ENCODE measurements at places on chromosomes 6 and 20.

DNA sequence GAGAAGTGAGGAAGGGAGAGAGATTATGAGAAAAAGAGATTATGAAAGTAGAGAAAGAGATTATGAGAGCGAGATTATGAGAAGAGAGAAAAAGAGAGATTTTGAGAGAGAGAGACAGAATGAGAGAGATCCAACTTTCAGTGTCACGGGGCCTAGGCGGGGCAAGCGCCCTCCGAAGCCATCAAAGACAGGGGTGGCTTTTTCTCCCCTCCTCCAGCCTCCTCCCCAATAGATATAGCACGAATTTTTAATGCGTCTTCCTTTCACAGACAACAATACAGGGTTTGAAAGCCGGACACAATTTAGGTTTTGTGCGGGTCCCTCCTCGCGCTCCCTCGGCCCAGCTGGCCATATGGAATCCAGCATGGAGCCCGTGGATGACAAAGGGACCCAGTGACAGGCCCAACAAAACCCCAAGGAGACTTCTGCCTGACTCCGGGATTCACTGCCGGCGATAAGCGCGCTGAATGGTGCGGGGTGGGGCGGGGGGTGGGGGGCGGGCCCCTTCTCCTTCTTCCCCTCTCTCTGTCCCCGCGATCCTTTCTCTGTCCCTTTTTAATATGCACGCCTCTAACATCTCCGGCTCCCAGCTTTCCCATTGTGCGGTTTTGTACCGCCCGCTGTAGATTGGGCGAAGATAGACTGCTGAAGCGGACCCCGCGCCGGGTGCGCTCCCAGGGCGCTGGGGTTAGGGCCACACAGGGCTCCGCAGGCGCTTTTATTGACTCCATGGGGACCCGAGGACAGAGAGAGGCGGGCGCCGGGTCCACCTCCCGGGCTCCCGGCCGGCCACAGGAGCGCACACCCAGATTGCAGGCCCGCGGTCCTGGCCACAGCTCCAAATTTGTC lies 5.4 kb downstream of the NKX2-2 start:
- H3K27ac ChIP-seq = no peak overlapping the region
- no peaks in the 10 kb centered on the region for H3K36me3 ChIP-seq
- DNase-seq = no peak
- no peaks in the 10 kb centered on the region for H3K4me1 ChIP-seq

GRCh38 chr6:134593887-134594286 lies 276.0 kb upstream of the SGK1 start:
- no peaks in the 10 kb centered on the region for H3K36me3 ChIP-seq
- H3K27ac ChIP-seq = peak overlapping the region; percentile 63
- peaks cover 31% of the 10 kb centered on the region for H3K4me1 ChIP-seq
- no peak for DNase-seq
- no peak overlapping the region for H3K4me3 ChIP-seq
- no peaks in the 10 kb centered on the region for H3K27me3 ChIP-seq

DNA sequence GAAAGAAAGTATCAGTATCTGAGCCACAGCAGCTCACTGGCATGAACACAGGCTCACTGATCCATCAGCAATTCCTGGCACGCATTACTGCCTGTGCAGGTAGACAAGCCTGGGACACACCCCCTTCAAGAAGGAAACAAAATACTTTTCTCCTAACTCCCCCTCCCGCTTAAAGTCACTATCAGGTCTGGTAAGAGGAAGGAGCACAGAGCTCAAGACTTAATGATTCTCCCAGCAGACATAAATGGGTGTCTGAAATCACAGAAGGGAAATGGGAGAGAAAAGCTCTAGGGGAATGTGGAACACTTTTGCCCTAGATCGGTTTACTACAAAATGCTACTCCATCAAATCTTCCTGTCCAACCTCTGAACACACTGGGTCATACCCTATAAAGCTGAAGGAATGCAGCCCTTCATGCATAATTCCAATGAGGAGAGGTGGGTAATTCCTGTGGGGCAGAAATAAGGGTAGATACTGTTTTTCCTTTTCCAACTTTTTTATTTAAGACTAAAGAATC lies at the start of gene ADGRF1:
Gene ADGRF1 (minus strand): TSS at position 58 of the 517 bp plus-strand sequence. CDS start 13,271 bp downstream, outside the sequence.
- H3K27me3 ChIP-seq = no peaks in the 10 kb centered on the region
- H3K27ac ChIP-seq = peak within 1 kb of the TSS; percentile 93
- DNase-seq = peak; percentile 71

- H3K4me3 ChIP-seq = no peak overlapping the region
- DNase-seq = no peak
- no peak overlapping the region for H3K27ac ChIP-seq
- H3K27me3 ChIP-seq = no peaks in the 10 kb centered on the region
These were observed 3.2 kb downstream of the ACTR5 start for GRCh38 chr20:38751360-38751976.

DNA sequence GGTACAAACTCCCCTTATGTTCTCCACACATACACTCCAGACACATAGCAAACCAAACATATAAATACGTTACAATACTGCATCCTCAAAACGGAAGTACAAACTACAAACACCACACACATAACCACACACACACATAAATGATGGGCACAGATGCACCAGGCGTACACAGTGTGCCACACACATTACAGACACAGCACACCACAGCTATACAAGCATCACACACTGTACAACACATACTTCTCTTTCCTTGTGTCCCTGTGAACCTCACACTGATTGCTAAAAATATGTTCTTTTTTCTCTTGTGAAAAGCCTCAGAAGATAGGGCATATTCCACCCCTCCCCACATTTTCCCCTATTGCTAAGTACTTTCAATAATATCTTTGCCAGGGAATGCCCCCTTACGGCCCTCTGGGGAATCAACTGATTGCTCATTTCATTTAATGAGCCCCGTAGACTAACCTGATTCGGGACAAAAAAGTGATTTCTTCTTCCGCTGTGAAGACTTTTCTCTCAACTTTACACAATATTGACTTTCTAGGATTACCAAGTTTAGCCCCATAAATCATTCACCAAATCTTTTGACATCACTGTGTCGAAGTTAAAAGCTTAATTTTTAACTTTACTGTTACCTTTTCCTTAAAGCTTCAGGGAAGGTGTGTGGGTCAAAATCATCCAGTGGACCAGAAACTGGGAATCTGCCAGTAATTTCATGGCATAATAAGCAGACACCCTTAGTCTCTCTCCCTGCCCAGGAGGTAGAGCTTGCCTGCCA lies at the start of gene SLC17A1:
Gene SLC17A1 (minus strand): TSS at position 521 of the 775 bp plus-strand sequence. CDS start 1,495 bp downstream, outside the sequence.
- no peak within 1 kb of the TSS for H3K27ac ChIP-seq
- no peak for DNase-seq
- H3K27me3 ChIP-seq = peaks cover 16% of the 10 kb centered on the region
- H3K36me3 ChIP-seq = no peaks in the 10 kb centered on the region
- no peak within 1 kb of the TSS for H3K4me3 ChIP-seq

GRCh38 chr20:56383334-56383733 lies 8.7 kb downstream of the AURKA start:
- H3K27ac ChIP-seq = no peak overlapping the region
- no peak for DNase-seq
- no peaks in the 10 kb centered on the region for H3K27me3 ChIP-seq
- peaks cover 97% of the 10 kb centered on the region for H3K36me3 ChIP-seq
- no peaks in the 10 kb centered on the region for H3K4me1 ChIP-seq

DNA sequence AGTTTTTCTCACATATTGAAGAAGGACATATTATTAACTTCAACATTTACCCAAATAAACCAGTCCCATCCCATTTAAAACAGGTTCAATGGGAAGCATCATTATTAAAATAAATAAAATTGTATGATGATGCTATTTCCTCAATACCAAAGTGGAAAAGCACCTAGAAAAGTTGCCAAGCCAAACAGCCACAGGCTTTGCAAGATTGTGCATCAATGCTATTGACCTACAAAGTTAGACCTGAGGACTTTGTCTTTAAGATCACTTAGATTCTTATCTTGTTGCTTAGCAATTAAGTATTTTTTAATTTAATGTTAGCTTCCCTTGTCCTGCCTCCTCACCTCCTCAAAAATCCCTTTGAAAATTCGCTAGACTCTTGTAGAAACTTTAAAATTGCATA lies 132.1 kb downstream of the SAMD5 start:
- H3K4me1 ChIP-seq = no peaks in the 10 kb centered on the region
- no peak for DNase-seq
- no peak overlapping the region for H3K27ac ChIP-seq
- H3K4me3 ChIP-seq = no peak overlapping the region
- H3K27me3 ChIP-seq = no peaks in the 10 kb centered on the region
- no peaks in the 10 kb centered on the region for H3K36me3 ChIP-seq

DNA sequence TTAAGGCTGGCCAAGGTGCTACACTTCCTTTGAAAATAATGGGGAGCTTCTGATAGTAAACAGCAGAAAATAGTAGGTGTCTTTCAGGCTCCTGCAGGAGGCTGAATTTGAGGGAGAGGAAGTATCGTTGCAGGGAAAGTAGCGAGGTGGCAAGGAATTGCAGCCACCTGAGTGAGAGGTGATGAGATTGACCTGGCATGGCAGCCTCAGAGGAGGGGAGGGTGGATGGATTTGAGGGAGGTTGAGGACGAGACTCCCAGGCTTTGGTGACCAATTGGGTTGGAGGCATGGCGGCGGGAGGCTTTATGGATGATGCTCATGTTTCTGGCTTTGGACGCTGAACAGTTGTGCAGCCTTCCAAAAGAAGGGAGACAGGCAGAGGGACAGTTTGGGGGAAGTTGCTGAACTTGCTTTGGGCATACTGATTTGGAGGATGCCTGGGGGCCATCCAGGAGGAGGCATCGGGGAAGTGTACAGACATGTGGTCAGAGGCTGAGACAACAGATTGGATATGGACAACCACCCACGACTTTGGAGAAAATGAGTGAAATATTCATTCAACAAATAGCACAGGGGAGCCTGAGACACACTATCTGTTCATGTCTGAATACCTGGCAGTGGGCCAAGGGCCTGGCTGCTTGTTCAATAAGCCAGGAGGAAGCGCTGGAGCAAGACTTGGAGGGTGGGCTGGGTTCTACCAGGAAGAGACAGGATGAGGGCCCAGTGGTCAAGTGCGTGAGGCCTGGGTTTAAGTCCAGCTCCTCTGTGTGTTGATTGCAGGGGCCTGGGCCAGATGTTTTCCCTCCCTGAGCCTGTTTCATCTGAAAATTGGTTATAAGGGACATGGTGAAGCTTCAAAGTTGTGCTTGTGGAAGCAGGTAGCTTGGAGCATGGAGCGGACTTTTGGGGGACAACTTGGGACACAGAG lies 113.2 kb downstream of the CEBPB start:
- H3K36me3 ChIP-seq = no peaks in the 10 kb centered on the region
- peak; percentile 96 for DNase-seq
- peaks cover 18% of the 10 kb centered on the region for H3K4me1 ChIP-seq
- H3K27me3 ChIP-seq = no peaks in the 10 kb centered on the region
- H3K4me3 ChIP-seq = no peak overlapping the region

DNA sequence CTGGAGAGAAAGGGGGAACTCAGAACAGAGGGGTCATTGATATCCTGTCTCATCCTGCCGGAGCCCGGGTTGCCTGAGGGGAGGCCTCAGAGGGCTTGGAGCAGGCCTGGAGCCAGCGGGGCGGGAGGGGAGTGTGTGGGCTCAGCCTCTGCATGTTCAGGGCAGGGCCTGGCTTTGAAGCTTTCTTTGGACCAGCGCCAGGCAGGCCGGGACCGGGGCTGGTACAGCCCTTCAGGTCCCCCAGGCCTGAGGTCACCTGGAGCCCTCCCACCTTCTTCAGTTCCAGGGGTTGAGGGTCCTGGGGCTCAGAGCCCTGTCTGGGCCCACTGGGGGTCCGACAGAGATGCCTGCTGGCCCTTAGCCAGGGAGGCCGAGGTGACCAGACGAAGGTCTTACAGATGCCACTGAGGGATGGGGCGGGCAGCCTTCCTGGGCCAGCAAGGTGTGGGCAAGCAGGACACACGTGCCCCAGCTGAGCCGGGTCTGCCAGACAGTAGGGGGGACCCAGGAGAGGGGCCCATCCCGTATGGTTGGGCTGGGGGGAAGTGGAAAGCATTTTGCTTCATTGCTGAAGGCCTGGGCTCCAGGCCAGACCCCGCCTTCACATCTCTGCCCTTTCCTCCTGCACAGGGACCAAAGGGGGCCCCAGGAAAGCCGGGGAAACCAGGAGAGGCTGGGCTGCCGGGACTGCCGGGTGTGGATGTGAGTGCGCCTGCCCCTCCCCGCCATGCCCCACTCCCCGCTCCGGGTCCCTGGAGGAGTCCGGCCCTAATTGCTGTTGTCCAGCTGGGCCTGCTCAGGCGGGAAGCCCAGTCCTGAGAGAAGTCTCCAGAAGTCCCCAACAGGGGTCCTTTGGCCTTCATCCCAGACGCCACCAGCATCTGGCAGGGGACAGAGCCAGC lies 2.0 kb downstream of the COL9A3 start:
- H3K27me3 ChIP-seq = peaks cover 20% of the 10 kb centered on the region
- peak overlapping the region; percentile 2 for H3K27ac ChIP-seq
- peaks cover 17% of the 10 kb centered on the region for H3K4me1 ChIP-seq

GRCh38 chr6:13194852-13195251 lies 133.5 kb downstream of the TBC1D7 start:
- no peak overlapping the region for H3K4me3 ChIP-seq
- no peaks in the 10 kb centered on the region for H3K27me3 ChIP-seq
- no peak for DNase-seq
- H3K27ac ChIP-seq = no peak overlapping the region
- no peaks in the 10 kb centered on the region for H3K4me1 ChIP-seq
- no peaks in the 10 kb centered on the region for H3K36me3 ChIP-seq

GRCh38 chr20:34875642-34876405 lies 588 bp upstream of the ACSS2 start:
- peaks cover 38% of the 10 kb centered on the region for H3K4me1 ChIP-seq
- no peaks in the 10 kb centered on the region for H3K27me3 ChIP-seq
- H3K4me3 ChIP-seq = peak overlapping the region; percentile 2

GRCh38 chr6:150696190-150696589 lies 96.5 kb downstream of the PLEKHG1 start:
- no peak for DNase-seq
- H3K27ac ChIP-seq = no peak overlapping the region
- no peaks in the 10 kb centered on the region for H3K36me3 ChIP-seq
- H3K4me3 ChIP-seq = no peak overlapping the region
- H3K4me1 ChIP-seq = no peaks in the 10 kb centered on the region
- H3K27me3 ChIP-seq = no peaks in the 10 kb centered on the region

GRCh38 chr6:157944983-157945931 lies 36.4 kb upstream of the SYNJ2 start:
- DNase-seq = no peak
- no peak overlapping the region for H3K4me3 ChIP-seq
- no peaks in the 10 kb centered on the region for H3K4me1 ChIP-seq
- no peaks in the 10 kb centered on the region for H3K27me3 ChIP-seq
- H3K36me3 ChIP-seq = peaks cover 35% of the 10 kb centered on the region

DNA sequence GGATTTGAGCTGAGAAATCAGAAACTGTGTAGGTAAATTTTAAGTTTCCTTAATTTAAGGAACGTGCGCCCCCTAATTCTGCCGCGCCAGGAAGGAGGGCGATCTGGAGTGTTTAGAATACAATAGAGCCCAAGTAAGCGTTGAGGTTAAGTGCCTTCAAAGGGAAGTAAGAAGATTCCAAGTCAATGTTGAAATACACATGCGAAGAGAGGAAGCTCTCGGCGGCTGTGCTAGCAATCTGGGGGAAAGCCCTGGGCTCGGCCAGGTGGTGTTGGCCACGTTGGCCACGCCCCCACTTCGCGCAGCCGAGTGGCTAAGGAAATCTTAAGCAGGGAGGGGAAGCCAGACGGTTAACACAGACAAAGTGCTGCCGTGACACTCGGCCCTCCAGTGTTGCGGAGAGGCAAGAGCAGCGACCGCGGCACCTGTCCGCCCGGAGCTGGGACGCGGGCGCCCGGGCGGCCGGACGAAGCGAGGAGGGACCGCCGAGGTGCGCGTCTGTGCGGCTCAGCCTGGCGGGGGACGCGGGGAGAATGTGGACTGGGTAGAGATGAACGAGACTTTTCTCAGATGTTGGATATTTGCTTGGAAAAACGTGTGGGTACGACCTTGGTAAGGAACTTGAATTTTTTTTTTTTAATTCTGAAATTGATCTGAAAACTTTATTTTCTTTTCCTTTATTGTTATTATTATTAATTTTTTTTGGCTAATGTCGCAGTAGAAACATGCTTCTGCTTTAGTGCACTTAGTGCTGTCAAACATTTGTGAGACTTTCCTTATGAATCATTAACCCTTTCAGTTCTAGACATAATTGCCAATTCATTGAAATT lies at the start of gene PRDM1:
Gene PRDM1 (plus strand): TSS at position 353 of the 830 bp plus-strand sequence. CDS start 218 bp downstream, at position 571.
- peak; percentile 91 for DNase-seq
- peak within 1 kb of the TSS; percentile 82 for H3K27ac ChIP-seq
- H3K4me1 ChIP-seq = peaks cover 27% of the 10 kb centered on the region
- peak within 1 kb of the TSS; percentile 46 for H3K4me3 ChIP-seq
